SK-MEL-5 (cell line): ENCODE measurements at places on chromosomes 1 and 21. TPM values are rescaled to one million over a fixed set of nuclear protein-coding genes. Genes with fewer than 3 reads are reported as not detected.

DNA sequence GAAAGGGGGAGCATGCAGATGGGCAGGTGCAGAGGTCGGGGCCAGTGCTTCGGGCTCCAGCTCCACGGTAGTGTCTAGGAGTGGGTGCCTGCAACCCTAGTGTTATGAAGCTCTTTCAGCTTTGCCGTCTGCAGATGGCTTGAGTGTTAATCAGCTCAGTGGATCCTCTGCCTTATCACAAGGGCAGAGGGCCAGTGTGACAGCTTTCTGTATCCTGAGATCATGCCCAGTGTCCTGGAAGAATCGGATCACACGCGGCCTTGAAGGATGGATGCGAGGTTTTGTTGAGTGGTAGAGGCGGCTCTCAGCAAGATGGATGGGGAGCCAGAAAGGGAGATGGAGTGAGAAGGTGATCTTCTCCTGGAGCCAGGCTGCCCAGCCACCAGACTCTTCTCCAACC, 25.5 kb upstream of the C1orf146 start:
- DNase-seq, result no peak

DNA sequence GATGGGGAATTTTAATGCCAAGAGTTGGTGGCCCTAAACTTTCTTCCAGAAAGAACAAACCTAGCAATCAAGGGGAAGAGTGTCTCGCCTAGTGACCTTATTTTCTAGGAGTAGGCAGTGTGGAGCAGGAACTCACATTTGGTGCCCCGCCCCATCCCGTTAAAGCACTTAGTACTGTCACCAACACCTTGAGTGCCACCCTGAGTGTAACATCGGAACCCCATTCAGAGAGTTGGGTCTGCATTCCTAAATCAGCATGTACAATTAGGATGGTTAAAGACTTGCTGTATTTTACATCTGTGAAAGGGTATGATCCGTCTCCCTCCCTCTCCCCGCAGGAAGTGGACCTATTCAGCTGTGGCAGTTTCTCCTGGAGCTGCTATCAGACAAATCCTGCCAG, 15.5 kb downstream of the ETS2 start:
- no peak for DNase-seq

- DNase-seq, result no peak
Observed at GRCh38 chr21:41827951-41828883, 50.9 kb downstream of the PRDM15 start.

GLMN gene
- total RNA-seq, result 13.6 and 14.3 TPM in 2 replicates

DNA sequence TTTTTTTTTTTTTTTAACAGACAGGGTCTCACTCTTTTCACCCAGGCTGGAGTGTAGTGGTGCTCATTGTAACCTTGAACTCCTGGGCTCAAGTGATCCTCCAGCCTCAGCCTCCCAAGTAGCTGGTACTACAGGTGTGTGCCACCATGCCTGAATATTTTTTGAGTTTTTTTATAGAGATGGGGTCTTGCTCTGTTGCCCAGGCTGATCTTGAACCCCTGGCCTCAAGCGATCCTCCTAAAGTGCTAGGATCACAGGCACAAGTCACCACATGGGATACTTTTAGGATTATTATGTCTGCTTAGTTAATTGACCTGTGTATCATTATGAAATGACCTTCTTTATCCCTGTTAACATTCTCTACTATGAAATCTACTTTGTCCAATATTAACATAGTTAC, 38.0 kb downstream of the RASSF5 start:
- no peak for DNase-seq

DCST2 gene
- 0.18 TPM in 1 of 2 replicates, not detected in the other for total RNA-seq

GRCh38 chr1:40478276-40478675, 1.2 kb downstream of the ZFP69 start:
- DNase-seq, result no peak

NCAM2 gene
- total RNA-seq, result 5.2 and 7.3 TPM in 2 replicates

GRCh38 chr1:37036667-37037053, 2.3 kb upstream of the GRIK3 start:
- no peak for DNase-seq

GRCh38 chr1:81406292-81406999, 394.3 kb upstream of the ADGRL2 start:
- DNase-seq, result no peak

GRCh38 chr1:15276691-15277446, 29.8 kb downstream of the FHAD1 start:
- DNase-seq, result peak; percentile 41

DNA sequence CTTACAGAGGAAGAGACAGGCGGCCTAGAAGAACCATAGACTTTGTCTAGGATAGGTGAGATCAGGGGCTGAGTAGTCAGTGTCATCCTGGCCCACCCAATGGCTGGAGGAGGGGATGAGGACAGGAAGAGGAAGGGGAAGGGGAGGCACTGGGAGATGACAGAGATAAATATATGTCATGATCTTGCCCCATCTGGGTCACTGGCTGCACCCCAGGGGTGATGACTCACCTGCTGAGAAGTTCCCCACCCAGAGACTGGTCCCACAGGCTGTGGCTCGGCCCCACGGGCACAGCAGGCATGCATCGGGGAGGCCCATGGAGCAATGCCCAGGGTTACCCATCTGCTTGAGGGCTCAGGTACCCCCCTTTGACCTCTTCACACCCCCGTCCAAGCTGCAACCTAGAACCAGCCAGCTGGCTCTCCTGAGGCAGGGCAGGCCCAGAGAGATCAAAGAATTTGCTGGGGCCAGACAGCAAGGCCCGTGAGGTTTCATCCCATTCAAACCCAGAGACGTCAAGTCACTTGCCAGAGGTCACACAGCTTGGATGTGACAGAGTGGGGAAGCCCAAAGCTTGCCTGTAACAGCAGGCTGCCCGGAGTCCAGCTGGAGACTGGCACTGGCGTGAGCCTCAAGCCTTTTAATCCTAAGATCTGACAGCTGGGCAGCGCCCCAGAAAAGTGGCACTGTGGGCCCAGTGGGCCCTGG, 34.7 kb upstream of the CASZ1 start:
- no peak for DNase-seq

GRCh38 chr21:22941779-22942490, 1943.7 kb downstream of the NCAM2 start:
- no peak for DNase-seq

RIPK4 gene
- 22.8 and 25.8 TPM in 2 replicates for total RNA-seq

LIN28A gene
- total RNA-seq, result not detected in 2 replicates

PTCH2 gene
- 0.03 TPM in 1 of 2 replicates, not detected in the other for total RNA-seq
